ENCODE measurements at places on chromosomes 13 and 19. TPM values are rescaled to one million over a fixed set of nuclear protein-coding genes. Genes with fewer than 3 reads are reported as not detected.

OVOL3 gene
- total RNA-seq = not detected

MUC16 gene
- under 0.01 TPM for total RNA-seq

CBY2 gene
- not detected for total RNA-seq

PRR20D gene
- not detected for total RNA-seq

CGB1 gene
- not detected for total RNA-seq

C19orf67 gene
- total RNA-seq = not detected

ZNF85 gene
- 9.7 TPM for total RNA-seq

ADGRE3 gene
- not detected for total RNA-seq

B3GNT3 gene
- 0.42 TPM for total RNA-seq
